A549 treated with AZD2906 at 1 μM for 4 hours (cell line): ENCODE measurements at places on chromosomes 5 and 9. TPM values are rescaled to one million over a fixed set of nuclear protein-coding genes. Genes with fewer than 3 reads are reported as not detected.

CNOT6 gene
- 14.2 to 20.3 TPM (median 18.0 TPM) in 5 replicates for total RNA-seq

LCN2 gene
- 3.3 to 6.9 TPM (median 3.6 TPM) in 5 replicates for total RNA-seq

EPB41L4B gene
- 26.1 to 29.4 TPM (median 26.8 TPM) in 5 replicates for total RNA-seq

PCDHGA10 gene
- total RNA-seq: 0.02 to 0.03 TPM in 2 of 5 replicates, not detected in the others

TRIM52 gene
- 5.2 to 7.2 TPM (median 5.5 TPM) in 5 replicates for total RNA-seq

PDCD1LG2 gene
- total RNA-seq: 0.09 to 0.18 TPM (median 0.15 TPM) in 5 replicates

SPINK7 gene
- not detected in 5 replicates for total RNA-seq

ORM2 gene
- total RNA-seq: not detected in 5 replicates

LCN1 gene
- total RNA-seq: 0.17 to 0.26 TPM (median 0.20 TPM) in 3 of 5 replicates, not detected in the others

ZBTB6 gene
- total RNA-seq: 5.4 to 5.7 TPM (median 5.5 TPM) in 5 replicates
